Stimulated activated naive CD8-positive, alpha-beta T cell treated with anti-CD3 and anti-CD28 coated beads, Interleukin-15, Interleukin-2, amounts not matched to agents 100 U/mL and 50 U/mL, for 24 hours (primary cell): ENCODE measurements at places on chromosomes 16 and 17.

DNA sequence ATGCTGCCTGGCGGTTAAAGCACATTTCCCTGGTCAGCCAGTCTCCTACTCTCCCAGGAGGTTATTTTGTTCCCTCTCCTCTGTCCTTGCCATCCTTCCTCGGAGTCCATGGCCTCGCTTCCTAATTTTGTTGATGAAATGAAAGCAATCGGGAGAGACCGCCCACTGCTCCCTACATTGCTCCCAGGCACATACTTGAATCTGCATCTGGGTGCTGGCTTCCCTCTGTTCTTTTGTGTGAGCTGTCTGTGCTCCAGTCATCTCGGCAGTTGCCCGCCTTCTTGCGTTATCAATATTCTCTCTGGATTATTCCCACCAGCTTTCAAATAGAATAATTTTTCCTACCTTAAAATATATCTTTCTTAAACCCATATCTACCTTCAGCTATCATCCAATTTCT lies 11.1 kb downstream of the KRT23 start:
- DNase-seq = no peak

DNA sequence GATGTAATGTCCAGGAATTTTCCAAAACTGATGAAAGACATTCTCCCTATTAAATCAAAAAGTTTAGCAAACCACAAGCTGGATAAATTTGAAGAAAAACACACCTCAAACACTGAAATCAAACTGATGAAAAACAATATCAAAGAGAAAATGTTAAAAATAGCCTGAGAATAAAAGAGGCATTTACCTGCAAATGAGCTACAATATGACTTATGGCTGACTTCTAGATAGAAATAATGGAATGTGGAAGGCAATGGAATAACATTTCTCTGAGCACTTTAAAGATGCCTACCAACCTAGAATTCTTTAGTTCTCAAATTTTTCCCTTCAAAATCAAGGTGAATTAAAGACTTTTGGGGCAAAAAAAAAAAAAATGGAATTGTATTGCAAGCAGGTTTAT lies 52.4 kb upstream of the HSBP1 start:
- DNase-seq = no peak

DNA sequence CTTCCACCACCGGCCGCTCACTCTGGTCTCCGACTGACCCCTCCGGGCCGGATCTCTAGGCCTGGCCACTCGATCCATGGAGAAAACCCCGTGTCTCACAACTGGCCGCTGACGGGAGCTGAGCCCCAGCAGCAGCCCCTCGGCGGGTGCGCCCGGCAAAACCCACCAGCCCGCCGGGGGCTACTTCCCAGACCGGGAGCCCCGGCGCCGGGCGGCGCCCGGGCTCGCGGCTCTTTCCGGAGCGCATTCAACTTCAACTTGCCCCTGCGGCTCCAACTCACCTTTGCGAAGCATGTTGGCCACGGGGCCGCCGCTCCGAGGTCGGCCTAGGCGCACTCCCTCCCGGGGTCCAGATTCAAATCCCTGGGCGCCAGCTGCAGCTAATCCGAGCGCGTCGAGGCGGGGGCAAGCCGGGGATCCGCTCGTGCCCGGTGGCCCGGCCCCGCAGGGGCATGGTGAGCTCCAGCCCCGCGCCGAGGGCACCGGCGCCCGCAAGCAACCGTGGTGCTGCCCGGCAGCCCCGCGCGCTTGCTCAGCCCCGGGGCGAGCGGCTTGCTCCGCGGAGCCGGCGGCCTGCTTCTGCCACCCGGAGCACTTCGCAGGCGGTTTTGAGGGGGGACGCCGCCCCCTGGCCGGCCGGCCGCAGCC lies 438 bp downstream of the RTN4RL1 start:
- no peak for DNase-seq

GRCh38 chr16:85145188-85145587 lies 32.9 kb upstream of the CIBAR2 start:
- no peak for DNase-seq

DNA sequence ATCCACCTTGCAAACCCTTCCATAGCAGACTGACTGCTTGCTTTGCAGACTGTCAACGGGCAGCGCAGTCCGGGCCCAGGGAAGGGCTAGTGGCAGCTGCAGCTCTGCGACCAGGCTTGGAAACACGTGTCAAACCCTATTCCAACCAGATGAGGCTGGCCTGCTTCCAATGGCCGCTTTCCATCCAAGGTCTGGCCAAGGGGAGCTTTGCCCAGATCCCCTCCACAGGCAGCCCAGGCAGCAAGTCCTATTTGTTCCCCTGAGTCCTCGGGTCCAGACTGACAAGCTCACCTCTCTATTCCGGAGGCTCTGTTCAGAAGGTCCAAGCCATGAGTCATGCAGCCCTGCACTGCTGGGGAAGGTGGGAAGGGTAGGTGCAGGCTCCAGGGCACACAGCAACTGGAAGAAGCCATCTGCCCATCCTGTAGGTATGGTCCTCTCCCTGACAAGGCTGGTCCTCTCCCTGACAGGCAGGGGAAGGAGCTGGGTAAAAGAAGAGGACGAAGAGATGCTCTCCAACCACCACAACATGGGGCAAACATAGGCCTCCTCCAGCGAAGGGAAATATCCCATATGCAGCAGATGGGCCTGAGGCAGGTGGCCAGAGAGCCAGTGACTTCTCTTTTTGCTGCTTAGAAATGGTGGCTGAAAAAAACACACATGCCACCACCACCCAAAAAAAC lies 22.6 kb upstream of the AXIN2 start:
- DNase-seq = no peak

DNA sequence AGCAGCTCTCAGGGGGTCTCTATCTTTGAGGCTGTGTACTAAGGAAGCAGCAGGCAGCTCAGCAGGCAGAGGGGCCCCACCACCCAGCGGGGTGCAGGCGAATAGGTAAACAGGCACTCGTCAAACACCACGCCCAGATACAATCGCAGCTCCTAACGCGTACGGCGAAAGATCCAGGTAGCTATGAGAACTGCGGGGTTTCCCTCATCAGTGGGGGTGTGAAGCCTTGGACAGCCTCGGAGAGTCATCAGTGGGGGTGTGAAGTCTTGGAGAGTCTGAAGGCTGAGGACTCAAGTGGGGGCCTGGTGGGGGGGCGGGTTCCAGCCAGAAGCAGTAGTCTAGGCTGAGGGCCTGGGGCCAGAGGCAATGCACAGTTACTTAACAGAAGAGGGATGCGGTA lies 69.0 kb downstream of the RTN4RL1 start:
- DNase-seq = no peak

DNA sequence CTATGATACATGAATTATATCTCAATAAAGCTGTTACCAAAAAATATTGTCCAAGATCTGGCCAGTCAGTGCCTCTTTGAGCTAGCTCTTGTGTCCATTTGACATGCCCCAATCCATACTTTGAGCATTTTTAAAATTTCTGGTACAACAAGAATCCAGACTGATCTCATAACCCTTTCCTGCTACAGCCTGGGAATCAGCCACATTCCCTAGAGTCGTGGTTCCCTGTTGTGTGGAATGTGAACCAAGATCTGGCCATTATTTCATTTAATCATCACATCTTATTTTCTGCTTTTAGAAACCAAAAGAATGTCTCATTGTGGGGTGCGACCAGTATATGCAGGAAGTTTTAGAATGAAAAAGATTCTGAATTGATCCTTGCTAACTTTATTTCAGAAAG lies 34.3 kb upstream of the RPRML start:
- no peak for DNase-seq

DNA sequence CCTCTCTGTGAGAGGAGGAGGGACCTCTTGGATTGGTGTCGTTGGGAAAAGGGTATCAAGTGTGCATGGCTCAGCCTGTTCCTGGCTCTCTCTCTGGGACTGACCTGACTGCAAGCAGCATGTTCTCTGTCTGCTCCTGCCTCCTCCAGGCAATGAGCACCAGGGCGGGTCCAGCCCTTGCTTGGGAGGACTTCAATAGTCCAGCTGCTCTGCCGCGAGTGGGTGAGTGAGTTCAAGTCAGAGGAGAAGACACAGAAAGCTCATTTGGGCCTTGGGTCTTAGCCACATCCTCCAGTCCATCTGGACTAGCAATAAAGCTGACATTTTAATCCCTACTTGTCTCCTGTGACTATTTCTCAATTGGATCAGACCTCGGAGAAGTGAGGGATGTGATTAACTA lies 25.2 kb upstream of the TNS4 start:
- no peak for DNase-seq

GRCh38 chr16:89701425-89702406 lies at the start of gene SPATA2L:
SPATA2L (minus strand) TSS chr16:89701705; CDS start chr16:89701232, 473 bp downstream.
- DNase-seq = peak; percentile 98

GRCh38 chr17:68613739-68614298 lies 12.7 kb upstream of the FAM20A start:
- DNase-seq = peak; percentile 18

DNA sequence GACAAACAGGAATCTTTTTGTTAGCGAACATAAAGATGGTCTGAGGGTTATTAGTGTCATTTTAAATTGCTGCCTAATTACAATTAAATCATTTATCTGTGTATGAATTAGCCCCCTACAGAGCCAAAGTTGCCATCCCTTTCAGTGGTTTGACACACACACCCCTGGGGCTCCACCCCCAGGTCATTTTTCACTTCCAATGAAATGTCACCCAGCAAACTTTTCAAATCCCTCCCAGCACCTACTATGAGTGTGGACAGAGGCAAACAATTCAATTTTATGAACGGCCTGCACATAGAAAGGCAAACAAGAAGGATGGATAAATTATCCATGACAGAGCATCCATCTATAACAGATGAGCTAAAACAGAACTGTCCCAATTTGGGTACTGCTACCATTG lies 2.4 kb downstream of the MYH10 start:
- DNase-seq = no peak

GRCh38 chr17:64938925-64939474 lies 19.7 kb upstream of the LRRC37A3 start:
- peak; percentile 69 for DNase-seq

- DNase-seq = no peak
Observed at GRCh38 chr17:8141741-8142140, 10.5 kb downstream of the PER1 start.

GRCh38 chr16:1877804-1878203 lies 5.8 kb upstream of the MEIOB start:
- DNase-seq = no peak

DNA sequence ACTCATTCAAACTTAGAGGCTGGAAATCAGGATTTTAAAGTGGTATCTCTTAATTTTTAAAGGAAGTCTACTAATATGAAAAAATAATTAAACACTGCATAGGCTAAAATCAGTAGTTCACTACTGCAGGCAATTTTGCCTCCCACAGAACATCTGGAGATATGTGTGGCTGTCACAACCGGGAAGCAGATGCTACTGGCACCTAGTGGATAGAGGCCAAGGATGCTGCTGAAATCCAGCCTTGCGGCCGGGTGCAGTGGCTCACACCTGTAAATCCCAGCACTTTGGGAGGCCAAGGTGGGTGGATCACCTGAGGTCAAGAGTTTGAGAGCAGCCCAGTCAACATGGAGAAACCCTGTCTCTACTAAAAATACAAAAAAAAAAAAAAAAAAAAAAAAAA lies 473.9 kb downstream of the XYLT1 start:
- no peak for DNase-seq

GRCh38 chr17:61376931-61377838 lies 22.5 kb upstream of the TBX2 start:
- DNase-seq = no peak

DNA sequence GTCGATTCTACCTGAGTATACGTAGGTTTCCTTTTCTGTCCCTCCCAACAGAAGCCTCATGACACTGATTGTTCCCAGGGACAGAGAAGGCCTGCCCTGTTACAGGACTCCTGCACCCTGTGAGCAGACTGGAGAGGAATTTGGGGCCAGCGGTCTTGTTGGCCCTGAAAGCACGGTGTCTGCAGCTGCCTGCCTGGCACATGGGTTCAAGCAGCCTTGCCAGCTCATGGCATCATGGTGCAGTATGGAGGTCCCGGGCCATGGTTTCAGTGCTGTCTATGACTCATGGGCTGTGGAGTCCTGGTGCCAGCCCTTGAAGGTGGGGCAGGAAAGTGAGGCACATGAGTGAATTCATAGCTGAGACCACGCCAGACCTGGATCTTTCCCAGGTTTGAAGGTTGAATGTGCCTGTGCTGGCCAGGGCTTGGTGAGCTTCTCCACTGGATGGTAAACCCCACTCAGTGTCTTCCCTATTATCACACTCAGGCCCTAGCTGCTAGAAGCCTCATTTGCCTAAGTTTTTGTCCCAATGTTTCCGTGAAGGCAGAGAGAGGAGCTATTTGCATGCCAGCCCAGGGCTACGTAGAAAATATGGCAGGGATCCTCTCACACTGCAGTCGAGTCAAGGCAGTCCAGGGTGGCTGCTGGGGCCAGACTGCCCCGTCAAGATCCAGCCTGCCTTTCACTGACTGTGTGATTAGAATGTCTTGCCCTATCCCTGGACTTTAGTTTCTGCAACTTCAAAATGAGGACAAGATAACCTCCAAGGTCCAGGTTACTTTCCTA lies 277.2 kb upstream of the CCL2 start:
- DNase-seq = no peak

GRCh38 chr16:83808573-83809014 lies 816 bp downstream of the HSBP1 start:
- DNase-seq = no peak

GRCh38 chr16:30457256-30457655 lies 11.6 kb upstream of the SEPHS2 start:
- DNase-seq = no peak

- no peak for DNase-seq
Observed at GRCh38 chr17:17411692-17412091, 65.1 kb upstream of the MED9 start.

DNA sequence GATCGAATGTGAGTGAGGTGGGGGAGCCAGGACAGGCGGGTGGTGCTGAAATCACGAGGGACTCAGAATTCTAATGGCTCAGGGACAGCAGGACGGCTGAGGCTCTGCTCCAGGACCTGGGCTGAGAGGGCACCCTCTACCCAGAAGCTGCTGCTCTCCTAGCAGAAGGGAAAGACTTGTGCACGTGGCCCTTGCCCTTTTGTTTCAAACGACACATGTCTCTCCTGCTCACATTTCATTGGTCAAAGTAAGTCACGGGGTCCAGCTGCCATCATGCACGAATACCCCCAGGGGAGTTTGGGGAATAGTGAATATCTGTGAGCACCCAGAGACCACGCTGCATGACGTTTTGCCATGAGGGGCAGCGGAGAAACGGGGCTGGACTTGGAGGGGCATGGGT lies 73.2 kb downstream of the RTN4RL1 start:
- DNase-seq = no peak

GRCh38 chr17:83014297-83014696 lies 65.1 kb upstream of the METRNL start:
- no peak for DNase-seq

DNA sequence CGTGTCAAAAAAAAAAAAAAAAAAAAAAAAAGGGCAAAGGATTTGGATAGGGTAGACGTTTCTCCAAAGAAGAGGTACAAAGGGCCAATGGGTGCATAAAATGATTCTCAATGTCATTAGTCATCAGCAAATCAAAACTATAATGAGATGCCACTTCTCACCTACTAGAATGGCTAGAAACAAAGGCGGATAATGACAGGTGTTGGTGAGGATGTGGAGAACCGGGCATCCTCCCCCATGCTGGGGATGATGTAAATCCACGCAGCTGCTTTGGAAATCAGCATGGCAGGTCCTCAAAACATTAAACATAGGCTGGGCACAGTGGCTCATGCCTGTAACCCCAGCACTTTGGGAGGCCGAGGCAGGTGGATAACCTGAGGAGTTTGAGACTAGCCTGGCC lies 9.4 kb downstream of the ITGAX start:
- no peak for DNase-seq
